Activated CD4-positive, alpha-beta T cell treated with anti-CD3 and anti-CD28 coated beads for 48 hours (primary cell): ENCODE measurements at places on chromosomes 4 and X.

DNA sequence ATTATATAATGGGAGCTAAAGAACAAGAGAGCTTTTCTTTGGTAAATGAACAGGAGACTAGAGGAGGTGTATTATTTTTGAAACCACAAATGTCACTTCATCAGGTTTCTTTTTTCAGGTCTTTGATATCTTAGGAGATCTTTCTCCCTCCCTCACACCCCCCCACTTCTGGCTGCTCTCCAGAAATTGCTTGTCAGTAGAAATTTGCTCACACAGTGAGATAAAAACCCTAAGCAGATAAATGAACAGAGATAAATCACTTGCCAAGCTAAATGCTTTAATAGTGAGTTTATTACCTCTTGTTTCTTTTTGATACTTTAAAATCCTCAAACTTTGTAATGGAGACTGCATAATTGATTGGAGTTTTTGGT lies 421.2 kb upstream of the TENM3 start:
- DNase-seq, result no peak

- no peak for DNase-seq
Measured at GRCh38 chr4:114072781-114073180, 93.3 kb upstream of the ARSJ start.

DNA sequence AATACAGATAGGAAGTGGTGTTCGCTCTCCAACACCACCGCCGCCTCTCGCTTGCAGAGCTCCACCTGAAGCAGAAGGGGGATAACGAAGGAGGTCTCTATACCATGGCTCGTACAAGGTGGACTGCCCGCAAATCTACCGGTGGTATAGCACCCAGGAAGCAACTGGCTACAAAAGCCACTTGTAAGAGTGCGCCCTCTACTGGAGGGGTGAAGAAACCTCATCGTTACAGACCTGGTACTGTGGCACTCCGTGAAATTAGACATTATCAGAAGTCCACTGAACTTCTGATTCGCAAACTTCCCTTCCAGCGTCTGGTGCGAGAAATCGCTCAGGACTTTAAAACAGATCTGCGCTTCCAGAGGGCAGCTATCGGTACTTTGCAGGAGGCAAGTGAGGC lies 5.2 kb upstream of the BMP15 start:
- peak; percentile 17 for DNase-seq

DNA sequence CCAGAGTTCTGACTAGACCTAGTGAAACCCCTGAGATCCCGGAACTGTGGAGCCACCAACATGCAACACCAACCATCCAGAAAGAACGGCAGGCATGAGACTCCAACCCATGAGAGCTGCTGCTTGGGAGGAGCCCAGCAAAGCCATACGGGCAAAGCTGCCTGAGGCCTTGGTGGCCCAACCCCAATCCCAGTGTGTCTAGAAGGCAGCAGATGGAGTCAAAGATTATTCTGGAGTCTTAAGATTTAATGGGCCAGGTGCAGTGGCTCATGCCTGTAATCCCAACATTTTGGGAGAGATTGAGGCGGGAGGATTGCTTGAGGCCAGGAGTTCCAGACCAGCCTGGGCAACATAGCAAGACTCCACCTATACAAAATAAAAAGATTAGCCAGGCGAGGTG lies 49.2 kb upstream of the PDK3 start:
- no peak for DNase-seq

GRCh38 chr4:101864660-101865059 lies 74.1 kb downstream of the BANK1 start:
- no peak for DNase-seq

DNA sequence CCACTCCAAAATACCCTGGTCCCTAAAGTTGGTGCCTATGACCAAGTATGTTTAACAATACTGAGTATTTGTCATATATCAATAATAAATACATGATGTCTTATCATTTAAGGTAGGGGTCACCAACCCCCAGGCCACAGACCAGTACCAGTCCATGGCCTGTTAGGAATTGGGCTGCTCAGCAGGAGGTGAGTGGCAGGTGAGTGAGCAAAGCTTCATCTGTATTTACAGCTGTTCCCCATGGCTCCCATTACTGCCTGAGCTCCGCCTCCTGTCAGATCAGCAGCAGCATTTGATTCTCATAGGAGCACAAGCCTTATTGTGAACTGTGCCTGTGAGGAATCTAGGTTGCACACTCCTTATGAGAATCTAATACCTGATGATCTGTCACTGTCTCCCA lies 126.2 kb downstream of the HNRNPD start:
- DNase-seq, result no peak

- no peak for DNase-seq
Measured at GRCh38 chr4:123349421-123350190, 47.0 kb upstream of the SPRY1 start.

DNA sequence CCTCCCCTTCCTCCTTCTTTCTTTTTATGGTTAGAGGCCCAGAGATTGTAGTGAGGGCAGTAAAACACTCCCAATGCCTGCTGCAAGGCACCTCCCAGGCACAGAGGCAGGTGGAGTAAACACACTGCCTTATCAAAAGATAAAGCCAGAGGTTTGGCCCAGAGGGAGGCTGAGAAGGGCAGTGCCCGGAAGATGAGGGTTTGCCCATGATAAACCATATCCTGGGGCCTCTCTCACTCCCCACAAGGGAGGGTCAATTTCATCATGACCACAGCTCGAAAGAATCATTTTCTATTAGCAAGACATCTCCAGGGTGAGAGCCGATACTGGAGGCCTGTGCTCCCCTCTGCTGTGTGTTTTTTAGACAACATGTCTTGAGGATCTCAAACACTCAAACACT lies 98.5 kb upstream of the FAM9C start:
- DNase-seq, result no peak

GRCh38 chrX:105635794-105636193 lies 186.5 kb upstream of the NRK start:
- no peak for DNase-seq

DNA sequence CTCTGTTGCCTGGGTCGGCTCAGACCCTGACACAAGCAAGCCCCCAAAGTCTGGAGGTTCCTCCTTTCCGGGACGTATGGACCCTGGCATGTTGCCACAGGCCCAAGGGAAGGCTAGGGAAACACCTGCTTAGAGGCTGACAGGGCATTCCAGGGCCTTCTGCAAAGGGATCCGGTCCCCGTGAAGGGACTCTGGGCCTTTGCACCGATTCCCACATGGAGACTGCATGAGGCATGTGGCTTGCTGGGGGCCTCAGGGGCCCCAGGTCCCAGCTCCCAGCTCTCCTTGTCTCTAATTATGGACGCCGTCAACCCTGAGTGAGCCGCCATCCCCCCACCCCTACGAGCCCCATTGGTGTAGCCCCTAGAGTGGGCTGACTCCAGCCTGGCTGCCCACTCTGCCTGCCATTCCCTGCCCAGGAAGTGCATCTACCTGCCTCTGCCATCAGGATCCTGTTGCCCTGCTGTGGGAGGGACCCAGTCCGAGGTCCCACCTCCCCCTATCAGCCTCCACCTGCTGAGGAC lies 4.2 kb upstream of the RGS12 start:
- DNase-seq, result no peak

GRCh38 chr4:40205259-40206198 lies 8.7 kb downstream of the RHOH start:
- DNase-seq, result no peak

- DNase-seq, result no peak
Measured at GRCh38 chr4:24646798-24647460, 62.6 kb upstream of the DHX15 start.

DNA sequence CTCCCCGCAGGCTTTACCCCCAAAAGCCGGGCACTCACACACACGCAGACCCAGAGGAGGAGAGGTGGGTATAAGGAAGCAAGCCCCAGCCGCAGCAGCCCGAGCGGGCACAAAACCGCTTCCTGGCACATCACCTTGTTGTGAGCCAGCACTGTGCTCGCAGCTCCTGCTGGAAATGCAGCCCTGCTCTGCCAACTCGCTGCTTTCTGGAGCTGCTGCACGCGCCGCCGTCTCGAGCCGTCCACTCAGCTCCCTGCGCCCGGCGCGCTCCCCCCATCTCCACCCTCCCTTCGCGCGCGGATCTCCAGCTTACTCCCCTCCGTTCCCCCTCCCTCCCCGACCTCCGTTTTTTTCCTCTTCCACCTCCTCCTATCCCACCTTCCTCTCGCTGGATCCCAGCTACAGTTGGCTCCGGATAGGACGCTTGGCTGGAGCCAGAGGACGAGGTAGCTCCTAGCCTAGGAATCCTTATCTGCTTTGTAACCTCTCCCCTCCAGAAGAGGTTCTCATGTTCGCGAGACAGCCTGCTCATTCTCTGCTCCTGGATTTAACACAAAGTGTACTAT lies at the start of gene SPOCK3:
TSS of gene SPOCK3 (minus strand) at position 179 of the 566 bp plus-strand sequence.
- DNase-seq, result peak; percentile 4

DNA sequence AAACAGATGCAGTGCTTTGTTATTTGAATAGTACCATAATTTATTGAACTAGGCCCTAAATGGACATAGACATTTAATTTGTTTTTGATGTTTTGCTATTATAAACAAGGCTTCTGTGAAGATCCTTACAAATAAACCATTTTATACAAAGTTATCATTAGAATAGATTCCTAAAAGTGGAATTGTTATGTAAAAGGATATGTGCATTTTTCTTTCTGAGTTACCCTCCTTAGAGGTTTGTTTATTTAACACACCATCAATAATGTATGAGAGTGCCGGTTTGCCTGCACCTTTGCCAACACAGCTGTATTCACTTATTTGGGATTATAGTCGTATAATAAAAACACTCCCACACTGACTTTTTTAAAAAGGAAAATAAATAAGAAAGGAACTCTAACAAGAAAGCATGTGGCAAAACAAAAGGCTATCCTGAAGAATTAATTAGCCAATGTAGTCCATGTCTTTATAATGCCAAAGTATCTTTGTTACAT lies 84.8 kb downstream of the PAK3 start:
- no peak for DNase-seq

- DNase-seq, result no peak
Measured at GRCh38 chr4:36249610-36250009, 5.3 kb upstream of the ARAP2 start.

- DNase-seq, result no peak
Measured at GRCh38 chr4:27764526-27764837, 903.8 kb downstream of the STIM2 start.

DNA sequence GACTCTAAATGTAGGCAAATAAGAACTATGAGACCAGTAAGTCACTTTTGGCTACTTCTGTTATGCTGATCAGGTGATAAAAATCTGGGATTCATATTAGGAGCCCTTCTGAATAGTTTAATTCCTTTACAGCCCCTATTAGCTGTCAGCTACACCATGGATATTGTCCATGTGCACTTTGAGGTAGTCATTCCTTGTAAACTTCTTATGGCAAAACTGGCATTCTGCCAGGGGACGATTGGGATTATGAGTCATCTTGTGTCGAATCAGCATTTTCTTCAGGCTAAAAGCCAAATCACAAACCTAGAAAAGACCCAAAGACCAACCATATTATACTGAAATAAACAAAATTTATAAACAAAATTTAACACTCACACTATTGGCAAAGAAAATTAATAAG lies 227.6 kb downstream of the PRDM5 start:
- no peak for DNase-seq

- no peak for DNase-seq
Measured at GRCh38 chrX:30830326-30830943, 58.6 kb downstream of the TAB3 start.
